ENCODE measurements at places on chromosomes 2 and 18. TPM values are rescaled to one million over a fixed set of nuclear protein-coding genes. Genes with fewer than 3 reads are reported as not detected.
A peak's percentile ranks its signal among the peaks of the same experiment; 100 is the strongest.

- DNase-seq: peak; percentile 4
Observed at GRCh38 chr2:206217743-206218142, 56.7 kb upstream of the ZDBF2 start.

DNA sequence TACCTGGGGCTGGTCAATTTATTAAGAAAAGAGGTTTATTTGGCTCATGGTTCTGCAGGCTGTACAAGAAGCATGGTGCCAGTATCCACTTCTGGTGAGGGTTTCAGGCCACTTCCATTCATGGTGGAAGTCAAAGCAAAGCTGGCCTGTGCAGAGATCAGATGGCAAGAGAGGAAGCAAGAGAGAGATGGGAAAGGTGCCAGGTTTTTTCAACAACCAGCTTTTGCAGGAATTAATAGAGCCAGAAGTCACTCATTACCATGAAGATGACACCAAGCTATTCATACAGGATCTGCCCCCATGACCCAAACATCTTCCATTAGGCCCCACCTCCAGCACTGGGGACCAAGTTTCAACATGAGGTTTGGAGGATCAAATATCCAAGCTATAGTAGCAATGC, 56.8 kb upstream of the ST3GAL5 start:
- no peak for DNase-seq

GRCh38 chr18:25056429-25056828, 295.5 kb downstream of the ZNF521 start:
- no peak for DNase-seq

KCNK3 gene
- 0.68 TPM for total RNA-seq

DNA sequence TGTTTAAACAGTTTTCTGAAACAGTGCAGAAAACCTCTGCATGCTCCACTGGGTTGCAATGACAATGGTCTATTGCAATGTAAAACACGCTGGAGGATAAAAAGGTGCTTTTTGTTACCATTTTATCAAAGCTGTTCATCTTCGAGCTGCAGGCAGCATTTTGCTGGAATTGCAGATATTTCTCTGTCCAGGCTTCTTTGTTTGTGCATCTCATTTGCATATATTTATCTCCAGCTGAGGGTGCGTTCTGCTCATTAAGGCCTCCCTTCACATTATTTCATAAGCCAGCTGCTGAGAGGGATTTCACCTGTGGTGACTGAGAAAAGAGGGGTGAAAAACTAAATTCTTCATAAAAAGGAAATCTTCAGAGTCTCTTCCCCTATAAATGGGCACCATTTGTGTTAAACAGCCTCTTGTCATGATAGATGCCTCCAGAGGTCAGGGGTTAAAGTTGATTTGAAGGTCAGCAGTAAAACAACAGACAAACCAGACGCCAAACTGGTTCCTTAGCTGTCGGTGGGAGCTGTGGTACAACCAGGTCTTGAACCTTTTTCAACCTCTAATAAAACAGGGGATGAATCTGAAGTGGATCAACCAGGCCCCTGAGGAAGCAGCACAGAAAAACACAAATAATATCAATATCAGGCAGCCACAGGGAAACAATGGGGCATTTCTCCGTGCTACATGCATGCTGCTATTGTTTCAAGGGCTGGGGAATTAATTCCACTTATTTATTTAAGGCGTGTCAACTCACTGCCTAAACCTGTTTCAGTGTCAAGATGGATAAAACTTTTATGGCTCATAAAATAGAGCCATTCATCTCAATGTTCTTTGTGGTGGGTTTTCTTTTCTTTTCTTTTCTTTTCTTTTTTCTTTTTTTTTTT, 265.1 kb downstream of the MEIS1 start:
- peak; percentile 5 for DNase-seq

GRCh38 chr2:104885119-104885782, 31.3 kb downstream of the POU3F3 start:
- no peak for DNase-seq

DNA sequence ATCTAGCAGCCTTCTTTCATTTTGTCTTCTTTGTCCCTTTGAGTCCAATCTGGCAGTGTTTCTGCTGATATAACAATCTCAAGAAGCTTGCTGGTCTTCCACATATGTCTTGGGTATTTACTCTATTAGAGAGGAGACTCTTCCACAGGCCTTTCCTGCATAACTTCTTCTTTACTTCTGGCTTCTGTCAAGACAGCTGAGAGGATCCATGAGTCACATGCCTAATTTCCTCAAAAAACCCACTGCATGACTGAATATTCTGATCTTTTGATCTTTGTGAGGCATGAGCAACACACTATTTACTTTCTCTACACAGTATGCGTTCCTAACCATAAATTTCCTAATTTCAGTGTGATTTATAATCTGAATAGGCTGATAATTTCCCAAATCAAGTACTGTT, 5.1 kb upstream of the DCC start:
- no peak for DNase-seq

- DNase-seq: no peak
Observed at GRCh38 chr18:71293322-71293721, 1004.5 kb downstream of the SOCS6 start.

BOLL gene
- total RNA-seq: not detected

DNA sequence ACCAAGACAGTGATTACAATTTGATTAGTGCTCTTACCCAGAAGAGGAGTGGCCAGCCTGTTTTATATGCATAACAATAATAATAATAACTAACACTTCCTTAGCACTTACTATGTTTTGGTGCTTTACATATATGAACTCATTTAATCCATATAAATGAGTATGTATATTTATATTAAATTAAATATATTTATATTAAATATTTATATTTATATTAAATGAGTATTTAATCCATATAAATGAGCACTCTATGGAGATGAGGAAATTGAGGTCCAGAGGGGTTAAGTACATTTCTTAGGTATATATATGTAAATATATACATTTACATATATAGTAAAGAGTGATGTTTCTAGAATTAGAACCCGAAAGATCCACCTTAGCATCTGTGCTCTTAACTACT, 673.9 kb upstream of the ACVR2A start:
- DNase-seq: no peak

DNA sequence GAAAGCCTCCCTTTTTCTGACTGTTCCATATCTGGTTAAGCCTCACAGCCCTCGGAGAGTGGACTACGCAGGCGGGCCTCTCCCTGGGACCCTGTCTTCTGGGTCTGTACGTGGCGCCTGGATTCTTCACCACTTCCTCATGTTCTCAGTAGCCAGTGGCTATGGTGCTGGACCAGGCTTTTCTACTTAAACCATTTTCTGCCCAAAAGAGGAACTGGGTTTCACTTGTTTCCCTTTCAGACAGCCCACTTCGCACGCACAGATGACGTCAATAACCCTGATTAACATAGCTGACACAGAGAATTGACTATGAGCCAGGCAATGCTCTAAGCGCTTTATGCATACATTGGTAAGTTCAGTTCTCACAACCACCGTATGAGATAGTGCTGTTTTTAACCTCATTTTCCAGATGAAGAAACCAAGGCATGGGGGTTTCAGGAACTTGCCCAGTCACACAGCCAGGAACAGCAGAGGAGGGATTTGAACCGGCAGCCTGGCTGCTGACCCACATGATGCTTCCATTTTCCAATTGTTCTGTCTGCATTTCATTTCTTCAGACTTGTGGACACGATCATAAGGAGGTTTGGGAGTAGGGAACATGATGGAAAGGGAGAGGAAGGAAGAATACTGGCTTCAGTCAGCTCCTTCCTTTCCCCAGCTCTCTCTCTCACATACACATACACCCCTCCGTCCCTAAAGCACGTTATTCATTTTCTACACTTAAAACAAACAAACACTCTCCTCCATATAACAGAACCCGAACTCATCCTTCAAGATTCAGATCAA, 41.7 kb downstream of the MYOM1 start:
- DNase-seq: no peak

DNA sequence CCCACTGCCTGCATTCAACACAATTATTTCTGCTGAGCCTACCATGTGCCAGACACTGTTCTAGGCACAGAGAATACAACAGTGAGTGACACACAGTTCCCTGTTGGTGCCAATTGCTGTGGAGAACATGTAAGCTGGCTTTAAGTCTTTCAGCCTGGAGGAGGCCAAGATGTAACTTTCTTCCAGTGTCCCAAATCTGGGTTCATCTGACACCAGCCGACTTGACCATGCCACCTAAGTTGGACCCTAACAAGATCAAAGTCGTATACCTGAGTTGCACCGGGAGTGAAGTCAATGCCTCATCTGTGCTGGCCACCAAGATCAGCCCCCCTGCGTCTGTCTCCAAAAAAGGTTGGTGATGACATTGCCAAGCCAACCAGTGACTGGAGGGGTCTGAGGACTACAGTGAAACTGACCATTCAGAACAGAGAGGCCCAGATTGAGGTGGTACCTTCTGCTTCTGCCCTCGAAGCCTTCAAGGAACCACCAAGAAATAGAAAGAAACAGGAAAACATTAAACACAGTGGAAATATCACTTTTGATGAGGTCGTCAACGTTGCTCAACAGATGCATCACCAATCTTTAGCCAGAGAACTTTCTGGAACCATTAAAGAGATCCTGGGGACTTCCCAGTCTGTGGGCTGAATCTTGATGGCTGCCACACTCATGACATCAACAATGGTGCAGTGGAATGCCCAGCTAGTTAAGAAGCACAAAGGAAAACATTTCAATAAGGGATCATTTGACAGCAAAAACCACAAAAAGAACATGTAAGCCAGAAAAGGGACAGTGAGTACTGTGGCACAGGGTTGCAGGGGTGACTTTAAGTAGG, 6.3 kb downstream of the TRABD2A start:
- DNase-seq: no peak

DNA sequence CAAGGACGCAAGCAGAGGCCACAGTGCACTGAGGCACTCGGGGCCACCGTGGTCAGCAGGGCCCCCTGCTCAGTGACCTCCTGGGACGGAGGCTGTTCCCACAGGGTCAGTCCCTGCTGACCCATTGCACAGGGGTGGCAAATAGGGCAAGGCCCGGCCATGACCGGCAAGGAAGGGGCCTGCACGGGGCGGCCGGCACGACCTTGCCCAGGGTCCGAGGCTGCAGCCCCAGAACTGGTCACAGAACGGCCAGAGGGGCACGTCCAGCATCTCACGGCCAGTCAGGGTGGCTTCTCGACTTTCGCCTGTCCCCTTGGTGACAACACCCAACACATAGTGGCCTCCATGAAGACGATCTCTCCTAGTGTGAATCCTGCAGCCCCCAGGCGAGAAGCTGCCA, 27.6 kb upstream of the OTOS start:
- no peak for DNase-seq

DNA sequence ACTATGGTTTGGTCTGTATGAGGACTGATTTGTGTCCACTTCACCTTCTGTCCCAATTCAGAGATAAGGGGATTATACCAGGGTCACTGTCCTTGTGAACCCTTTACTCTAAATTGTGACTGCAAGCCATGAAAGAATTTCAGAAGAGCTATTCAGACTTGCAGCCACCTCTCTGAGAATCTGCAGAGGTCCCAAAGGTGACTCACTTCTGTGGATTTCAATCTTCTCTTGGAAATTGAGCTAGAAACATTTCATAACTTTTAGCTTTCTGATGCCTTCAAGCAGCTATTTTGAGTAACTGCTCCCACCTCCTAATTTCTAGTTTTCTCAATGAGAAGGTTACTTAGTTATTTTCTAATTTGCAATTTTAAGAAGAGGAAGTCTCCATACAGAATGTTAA, 1242.4 kb upstream of the ACVR2A start:
- DNase-seq: no peak

DLGAP1 gene
- 11.5 TPM for total RNA-seq

DNA sequence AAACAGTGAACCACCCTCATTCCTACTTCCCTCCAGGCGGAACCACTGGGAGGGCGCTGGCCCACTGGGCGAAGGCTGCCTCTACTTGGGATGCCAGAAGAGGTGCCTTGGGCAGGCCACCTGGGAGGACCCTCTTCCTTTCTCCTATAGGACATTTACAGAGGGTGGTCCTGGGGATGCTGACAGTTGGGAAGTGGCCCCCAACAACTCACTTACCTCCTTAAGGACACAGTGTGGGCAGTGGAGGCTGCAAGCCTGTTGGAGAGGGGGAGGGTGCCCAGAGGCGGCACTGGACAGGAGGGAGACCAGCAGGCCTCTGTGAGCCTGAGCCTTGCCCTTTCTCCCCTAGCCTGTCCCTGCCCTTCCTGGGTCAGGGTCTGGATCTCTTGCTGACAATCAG, 346.4 kb upstream of the HS6ST1 start:
- no peak for DNase-seq

DNA sequence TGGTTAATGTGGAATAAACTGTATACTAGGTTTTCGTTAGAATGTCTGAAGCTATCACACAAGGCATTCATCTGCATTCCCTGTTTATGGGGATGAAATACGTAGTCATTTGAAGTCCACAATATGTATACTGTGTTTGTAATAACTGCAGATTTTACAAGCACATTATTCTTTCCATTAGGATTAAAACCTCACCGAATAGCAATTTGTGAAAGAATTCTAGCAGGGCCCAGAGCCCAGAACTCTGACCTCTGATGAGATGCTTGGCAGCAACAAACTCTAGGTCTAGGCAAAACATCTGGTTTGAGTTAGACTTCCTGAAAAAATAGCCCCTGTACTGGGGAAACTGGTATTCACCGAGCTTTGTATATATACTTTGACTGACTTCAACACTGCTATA, 158.2 kb downstream of the SRBD1 start:
- DNase-seq: no peak

GRCh38 chr18:70553936-70554260, 265.1 kb downstream of the SOCS6 start:
- no peak for DNase-seq

DNA sequence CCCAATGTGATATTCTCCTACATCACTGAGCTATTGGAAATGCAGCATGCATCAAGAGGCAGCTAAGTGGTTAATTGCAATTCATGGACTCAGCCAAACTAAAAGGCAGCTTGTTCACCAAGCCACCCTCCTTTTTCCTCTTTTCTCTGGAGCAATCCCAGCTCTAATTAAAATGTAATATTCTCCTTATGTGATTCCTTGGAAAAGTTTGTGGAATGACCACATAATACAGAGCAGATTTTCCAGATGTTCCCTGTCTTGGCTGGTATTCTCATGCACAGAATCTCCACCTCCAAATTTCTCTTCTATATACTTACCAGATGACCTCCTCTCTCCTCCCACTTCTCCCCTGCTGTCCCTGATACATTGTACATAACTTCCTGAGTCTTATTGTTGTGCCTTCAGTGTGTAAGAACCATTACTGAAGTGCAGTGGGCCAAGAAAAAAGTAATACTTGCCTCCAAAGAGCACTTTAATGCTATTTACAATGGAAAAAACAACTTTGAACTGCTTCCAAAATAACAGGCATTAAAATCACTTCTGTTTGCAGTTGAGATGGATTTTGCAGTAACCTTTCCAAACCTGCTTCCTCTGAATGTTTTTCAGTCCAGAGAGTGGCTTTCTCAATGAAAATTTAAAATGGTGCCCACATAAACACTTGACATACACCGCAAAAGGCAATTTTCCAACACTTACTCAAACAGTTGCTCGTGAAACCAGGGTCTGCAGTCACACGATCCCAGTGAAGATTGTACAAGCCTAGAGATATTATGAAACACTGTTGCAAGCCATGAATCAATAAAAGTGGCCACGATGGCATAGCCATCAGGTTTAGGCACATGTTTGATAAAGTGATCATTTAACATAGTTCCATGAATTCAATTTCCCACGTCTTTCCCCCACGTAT, 258.0 kb downstream of the MTX2 start:
- no peak for DNase-seq

GPR35 gene
- 1.7 TPM for total RNA-seq
